Hematopoietic multipotent progenitor cell (in vitro differentiated cells): ENCODE measurements at places on chromosomes 5 and 9.

- no peak for DNase-seq
These were observed 365.4 kb upstream of the IRX1 start for GRCh38 chr5:3230254-3230653.

- DNase-seq = no peak
These were observed 3.7 kb upstream of the BAAT start for GRCh38 chr9:101388507-101388993.

- no peak for DNase-seq
These were observed 663.8 kb upstream of the CDH9 start for GRCh38 chr5:27701931-27702903.

DNA sequence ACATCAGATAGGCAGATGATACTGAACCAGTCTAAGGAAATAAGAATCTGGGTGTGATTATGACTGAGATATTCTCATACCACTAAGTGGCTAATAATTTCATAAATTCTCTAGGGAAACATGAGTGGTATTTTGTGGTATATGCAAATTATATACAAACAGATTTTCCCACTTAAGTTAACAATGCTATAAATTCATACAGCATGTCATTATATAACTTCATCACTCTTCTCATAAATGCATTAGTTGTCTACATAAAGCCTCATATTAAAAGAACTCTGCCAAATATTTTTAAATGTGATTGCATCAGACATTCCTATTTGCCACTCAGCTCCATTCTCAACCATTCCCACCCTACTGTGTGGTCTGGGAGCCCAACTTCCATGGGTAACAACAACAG lies 226.5 kb downstream of the TLE1 start:
- no peak for DNase-seq

DNA sequence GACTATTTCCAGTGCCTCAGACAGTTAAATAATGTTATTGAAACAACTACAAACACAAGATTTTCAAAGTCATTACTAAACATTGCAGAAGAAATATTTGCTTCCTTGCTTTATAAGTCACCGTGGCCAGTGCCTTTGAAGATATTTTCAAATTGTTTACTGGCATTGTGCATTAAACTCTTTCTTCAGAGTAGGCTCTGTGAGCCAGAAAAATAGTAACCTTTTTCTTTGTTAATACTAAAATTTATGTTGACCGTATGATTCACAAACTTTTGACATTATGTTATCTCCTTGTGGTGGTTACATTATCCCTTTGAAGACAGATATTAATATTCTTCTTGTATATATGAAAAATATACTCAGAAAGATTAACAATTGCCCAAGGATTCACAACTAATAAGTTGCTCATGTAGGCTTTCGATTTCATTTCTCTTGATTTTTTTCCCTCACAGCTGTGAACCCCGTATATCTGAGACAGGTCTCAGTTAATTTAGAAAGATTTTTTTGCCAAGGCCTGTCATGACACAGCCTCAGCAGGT lies 140.1 kb downstream of the NR3C1 start:
- no peak for DNase-seq

DNA sequence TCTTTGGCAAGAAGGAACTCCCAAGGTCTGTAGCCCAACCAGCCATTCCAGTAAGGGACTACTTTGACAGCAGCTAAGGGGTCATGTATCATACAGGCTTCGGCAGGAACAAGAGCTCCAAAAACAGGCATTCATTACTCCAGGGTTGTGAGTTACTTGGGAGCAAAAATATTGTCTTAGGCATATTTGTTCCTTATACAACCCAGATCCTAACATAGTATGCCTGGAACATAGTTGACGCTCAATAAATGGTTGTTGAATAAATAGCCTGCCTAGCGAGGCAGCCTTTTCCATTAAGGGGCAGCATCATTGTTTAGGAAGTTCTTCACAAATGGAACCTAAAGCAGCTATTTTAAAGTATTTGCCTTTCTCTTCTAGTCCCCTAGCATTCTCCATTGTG lies 35.8 kb upstream of the FER start:
- DNase-seq = no peak

- DNase-seq = peak; percentile 24
These were observed 74.9 kb downstream of the GCNT4 start for GRCh38 chr5:74977471-74977870.

GRCh38 chr9:124621371-124622328 lies 114.5 kb upstream of the NR5A1 start:
- no peak for DNase-seq

- DNase-seq = peak; percentile 60
These were observed 41.3 kb downstream of the RECK start for GRCh38 chr9:36078051-36078450.

DNA sequence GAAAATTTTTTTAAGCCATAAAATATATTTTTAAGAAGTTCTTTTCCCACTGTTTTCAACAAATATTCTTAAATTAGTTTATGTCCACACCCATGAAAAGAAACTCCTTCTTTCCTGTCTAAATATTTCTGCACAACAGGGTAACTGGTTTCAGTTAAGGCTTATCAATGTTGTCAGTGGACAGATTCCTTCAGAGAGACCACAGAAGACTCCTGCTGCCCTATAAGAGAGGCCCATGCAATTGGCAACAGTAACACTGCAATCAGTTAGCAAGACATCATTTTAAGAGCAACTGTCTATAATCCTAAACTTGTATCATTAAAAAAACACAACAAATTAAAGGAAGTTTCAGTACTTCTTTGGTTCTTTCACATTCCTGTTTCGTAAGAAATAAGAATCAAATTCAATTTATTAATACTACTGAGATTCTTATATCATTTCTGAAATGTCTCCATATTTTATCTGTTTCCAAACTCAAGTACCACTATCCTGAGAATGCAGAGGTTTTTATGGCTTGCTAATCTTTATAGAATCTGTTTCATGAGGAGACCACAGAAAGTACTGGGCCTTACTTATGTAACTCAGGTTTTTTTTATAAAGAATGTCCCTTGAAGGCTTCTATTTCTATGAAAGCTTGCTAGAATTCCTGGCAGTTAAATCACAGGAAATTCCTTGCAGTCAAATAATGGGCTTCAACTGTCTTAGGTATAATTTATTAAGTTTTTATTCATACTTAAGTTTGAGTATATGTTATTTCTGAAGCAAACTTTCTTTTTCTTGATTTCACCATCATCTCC lies 240.2 kb downstream of the RFX3 start:
- no peak for DNase-seq

GRCh38 chr5:55899344-55899743 lies 48.2 kb downstream of the IL31RA start:
- no peak for DNase-seq

- no peak for DNase-seq
These were observed 96.4 kb upstream of the COL5A1 start for GRCh38 chr9:134545215-134545542.

DNA sequence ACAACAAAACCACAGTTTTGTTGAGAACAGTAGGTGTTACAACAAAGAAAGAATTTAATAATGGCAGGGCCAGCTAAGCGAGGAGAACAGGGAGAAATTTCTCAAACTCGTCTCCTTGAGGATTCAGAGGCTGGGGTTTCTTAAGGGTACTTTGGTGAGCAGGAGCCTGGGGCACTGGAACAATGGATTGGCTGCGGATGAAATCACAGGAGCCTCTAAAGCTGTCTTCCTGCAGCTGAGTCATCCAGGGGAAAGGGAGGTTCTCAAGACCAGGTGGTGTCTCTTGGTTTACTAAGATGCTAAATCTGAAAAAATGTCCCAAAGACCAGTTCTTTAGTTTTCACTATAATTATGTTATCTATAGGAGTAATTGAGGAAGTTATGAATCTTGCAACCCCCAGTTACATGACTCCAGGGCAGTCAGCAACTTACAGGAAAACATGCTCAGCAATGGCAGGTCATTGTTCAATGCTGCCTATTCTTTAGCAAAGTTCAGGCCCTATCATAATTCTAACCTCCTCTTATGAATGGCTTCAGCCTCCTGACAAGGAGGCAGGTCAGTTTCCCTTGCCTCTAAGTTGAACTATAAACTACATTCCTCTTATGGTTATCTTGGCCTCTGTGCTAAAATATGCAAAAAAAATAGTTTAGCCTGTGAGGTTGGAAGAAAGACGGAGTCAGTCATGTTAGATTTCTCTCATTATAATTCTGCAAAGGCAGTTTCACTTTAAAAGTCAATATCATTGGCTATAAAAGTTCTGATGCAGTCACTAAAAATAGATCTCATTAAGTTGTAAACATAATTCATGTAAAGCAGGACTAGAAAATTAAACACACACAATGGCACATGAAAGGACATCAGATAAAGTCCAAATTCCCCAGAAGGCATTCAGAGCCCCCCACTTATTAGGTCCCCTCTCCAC lies 63.3 kb upstream of the CKS2 start:
- DNase-seq = no peak

DNA sequence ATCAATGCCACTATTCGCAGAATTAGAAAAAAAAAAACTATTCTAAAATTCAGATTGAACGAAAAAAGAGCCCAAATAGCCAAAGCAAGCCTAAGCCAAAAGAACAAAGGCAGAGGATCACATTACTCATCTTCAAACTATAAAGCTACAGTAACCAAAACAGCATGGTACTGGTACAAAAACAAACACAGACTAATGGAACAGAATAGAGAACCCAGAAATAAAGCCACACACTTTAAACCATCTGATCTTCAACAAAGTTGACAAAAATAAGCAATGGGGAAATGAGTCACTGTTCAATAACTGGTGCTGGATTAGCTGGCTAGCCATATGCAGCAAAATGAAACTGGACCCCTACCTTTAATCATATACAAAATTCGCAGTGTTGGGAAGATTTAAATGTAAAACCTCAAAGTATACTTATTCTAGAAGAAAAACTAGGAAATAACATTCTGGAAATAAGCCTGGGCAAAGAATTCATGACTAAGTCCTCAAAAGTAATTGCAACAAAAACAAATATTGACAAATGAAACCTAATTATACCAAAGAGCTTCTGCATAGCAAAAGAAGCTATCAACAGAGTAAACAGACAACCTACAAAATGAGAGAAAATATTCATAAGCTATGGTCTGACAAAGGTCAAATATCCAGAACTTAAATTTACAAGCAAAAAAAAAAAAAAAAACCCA lies 153.7 kb downstream of the NDUFS4 start:
- DNase-seq = no peak

GRCh38 chr9:31700252-31701045 lies 684.0 kb upstream of the ACO1 start:
- DNase-seq = no peak

GRCh38 chr9:93675336-93676150 lies 99.2 kb downstream of the PHF2 start:
- no peak for DNase-seq

DNA sequence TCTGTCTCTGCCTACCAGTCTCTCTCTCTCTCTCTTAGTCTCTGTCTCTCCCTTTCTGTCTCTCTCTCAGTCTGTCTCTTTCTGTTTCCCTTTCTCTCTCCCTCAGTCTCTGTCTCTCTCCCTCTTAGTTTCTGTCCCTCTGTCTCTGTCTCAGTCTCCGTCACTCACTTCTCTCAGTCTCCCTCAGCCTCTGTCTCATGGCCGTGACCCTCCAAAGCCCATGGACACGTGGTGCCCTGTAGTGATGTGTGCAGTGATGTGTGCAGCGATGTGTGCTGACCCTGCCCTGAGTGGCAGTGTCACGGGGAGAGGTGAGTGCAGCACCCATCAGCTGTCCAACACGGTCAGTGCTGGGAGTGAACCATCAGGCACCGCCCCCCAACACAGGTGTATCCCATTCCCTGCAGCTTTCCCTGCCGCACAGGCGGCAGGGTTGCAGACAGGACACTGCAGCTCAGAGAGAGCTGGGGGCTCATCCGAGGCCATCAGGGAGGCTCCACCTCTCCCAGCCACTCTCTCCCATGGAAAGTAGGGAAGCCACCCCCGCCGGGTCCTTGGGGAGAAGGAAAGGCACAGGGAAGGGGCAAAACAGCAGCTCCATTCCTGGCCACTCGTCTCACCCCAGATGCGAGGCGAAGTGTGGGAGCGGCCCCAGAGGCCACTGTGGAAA lies 794 bp upstream of the LRRC14B start:
- no peak for DNase-seq

DNA sequence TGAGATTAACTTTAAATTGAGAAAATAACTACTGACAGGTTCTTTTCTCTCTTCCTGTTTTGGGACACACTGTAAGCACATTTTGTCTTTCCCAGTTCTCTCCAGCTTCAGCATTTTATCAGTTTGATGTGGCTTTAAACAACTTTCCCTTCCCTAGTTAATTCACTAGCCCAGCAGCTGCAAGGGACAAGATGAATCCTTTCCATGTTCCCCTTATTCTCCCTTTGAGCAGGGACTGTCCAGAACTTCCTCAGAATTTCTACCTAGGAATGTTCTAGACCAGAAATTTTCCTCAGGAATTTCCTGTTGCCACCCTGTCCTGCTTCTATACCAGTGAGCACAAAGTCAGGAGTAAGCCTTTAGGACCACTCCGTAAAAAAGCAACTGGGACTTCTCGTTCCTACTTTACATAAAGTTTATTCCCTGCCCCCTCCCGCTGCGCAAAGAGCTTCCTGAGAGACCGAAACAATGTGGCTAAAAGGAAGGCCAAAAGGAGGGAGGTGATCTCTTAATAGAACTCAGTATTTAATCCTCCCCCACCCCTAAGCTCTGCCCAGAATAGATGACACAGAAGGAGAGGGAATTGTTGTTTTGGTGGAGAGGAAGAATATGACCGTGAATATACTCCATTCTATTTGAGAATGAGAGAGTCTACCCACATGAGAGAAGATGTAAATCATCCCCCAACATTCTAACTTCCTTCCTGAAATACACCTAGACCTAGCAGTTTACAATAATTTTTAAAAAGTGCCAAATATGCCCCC lies 61.9 kb downstream of the GLIS3 start:
- DNase-seq = no peak

GRCh38 chr9:13189362-13189761 lies 90.1 kb downstream of the MPDZ start:
- DNase-seq = no peak

- no peak for DNase-seq
These were observed 35.6 kb downstream of the MRPL36 start for GRCh38 chr5:1763960-1764605.

GRCh38 chr5:149471406-149472183 lies 79.6 kb downstream of the CSNK1A1 start:
- no peak for DNase-seq

- no peak for DNase-seq
These were observed 17.1 kb downstream of the EFNA5 start for GRCh38 chr5:107653685-107654084.

DNA sequence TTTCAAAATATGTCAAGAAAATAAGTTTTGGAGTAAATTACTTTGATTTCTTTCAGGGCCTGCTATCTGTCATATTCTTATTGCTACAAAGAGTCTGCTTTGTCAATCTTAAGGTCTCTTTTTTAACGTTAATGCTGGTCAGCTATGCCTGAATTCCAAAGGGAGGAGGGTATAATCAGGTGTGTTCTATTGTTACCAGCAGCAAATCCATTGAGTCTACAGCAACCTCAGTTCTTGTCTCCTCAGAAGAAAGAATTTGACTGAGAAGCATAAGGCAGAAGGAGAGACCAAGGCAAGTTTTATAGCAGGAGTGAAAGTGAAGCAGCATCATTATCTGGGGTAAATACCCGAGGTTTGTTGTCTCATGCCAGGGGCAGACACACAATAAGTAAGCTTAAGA lies 23.7 kb upstream of the MINAR2 start:
- no peak for DNase-seq

- DNase-seq = peak; percentile 93
These were observed 704 bp downstream of the SUSD1 start for GRCh38 chr9:112174222-112174964.
